Left renal pelvis (tissue), 4 donors: ENCODE measurements at places on chromosomes 2 and 18.

DNA sequence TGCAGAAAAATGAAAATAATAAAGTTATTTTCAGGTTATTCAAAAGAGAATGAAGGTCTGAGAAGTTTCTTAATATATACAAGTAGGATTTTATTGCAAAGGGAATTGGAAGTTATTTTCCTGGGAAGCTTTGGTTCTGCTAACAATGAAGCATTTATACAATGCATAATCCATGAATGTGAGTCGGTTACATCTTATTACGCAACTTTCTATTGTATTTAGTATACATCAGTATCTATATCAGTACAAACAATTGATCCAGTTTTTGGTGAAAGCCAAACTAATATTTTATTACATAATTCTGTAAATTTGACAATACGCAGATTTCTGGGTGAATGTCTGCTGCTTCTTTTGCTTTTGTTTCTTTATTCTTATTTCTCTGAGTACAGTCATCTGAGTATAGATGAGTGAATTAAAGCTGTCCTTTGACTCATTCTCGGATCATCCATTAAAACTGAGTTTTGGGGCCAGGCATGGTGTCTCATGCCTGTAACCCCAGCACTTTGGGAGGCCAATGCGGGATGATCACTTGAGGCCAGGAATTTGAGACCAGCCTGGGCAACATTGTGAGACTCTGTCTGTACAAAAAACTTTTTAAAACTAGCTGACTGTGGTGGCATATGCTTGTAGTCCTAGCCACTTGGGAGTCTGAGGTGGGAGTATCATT is 108.5 kb downstream of the SOCS6 start:
- no peak for DNase-seq

DNA sequence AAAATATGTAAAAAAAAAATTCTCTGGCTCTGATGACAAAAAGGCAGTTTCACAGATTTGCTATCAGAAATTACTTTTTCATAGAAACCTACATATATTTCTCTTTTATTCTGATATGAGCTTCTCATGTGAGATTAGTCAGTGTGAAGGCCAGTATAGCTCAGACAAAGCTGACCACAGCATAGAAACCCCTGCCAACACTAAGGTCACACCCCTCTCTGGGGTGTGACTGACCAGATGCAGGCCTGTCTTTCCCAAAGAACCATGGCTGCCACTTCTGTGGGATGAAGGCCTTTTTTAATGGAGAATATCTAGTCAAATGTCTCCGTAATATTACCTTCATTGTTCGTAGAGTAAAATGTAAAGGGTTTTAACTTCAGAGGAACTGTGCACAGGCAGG is 330.3 kb upstream of the KCNJ3 start:
- DNase-seq: no peak

DNA sequence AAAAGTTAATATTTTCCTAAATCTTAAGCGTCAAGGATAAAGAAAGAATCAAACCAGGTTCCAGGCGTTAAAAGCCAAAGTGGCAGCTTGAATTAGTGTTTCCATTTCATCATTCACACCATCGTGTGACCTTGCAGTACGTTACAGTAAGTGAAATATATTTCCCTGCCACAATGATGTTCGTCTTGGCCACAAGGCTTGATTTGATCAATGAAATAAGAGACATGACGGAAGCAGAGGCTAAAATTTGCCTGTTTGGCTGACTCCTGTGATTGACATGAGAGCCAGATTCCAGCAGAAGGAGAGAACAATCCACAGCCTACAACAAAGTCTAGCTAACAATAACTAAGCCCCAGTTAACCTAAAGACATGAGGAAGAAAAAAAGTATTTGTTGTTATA is 62.0 kb downstream of the ASXL2 start:
- DNase-seq: no peak

GRCh38 chr2:239685965-239686364 is 285.1 kb upstream of the HDAC4 start:
- no peak for DNase-seq

DNA sequence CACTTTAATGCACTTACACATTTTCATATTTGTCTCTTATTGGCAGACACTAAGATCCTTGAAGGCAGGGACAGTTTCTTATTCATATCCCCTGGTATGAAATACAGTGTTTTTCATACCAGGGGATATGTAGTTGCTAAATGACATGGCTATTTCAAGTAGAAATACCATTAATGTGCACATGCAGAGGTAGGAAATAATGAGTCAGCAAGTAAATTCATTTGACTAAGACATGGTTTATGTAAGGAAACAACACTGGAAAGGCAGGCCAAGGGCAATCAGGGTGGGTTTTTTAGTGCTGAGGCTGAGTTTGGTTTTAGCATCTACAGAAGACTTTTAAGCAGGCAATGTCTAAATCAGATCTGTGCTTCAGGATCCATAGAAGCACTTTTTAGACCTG is 155.9 kb downstream of the WDPCP start:
- no peak for DNase-seq

- peak; percentile 29 for DNase-seq
Measured at GRCh38 chr2:50347358-50348044, 684.4 kb downstream of the NRXN1 start.

GRCh38 chr2:241459520-241459919 is 48.9 kb downstream of the STK25 start:
- no peak for DNase-seq

GRCh38 chr2:164287056-164287455 is 334.2 kb downstream of the GRB14 start:
- no peak for DNase-seq

GRCh38 chr2:203122317-203122986 is 107.8 kb downstream of the NBEAL1 start:
- DNase-seq: no peak

GRCh38 chr2:108119492-108119891 is 120.3 kb upstream of the SULT1C3 start:
- DNase-seq: no peak

DNA sequence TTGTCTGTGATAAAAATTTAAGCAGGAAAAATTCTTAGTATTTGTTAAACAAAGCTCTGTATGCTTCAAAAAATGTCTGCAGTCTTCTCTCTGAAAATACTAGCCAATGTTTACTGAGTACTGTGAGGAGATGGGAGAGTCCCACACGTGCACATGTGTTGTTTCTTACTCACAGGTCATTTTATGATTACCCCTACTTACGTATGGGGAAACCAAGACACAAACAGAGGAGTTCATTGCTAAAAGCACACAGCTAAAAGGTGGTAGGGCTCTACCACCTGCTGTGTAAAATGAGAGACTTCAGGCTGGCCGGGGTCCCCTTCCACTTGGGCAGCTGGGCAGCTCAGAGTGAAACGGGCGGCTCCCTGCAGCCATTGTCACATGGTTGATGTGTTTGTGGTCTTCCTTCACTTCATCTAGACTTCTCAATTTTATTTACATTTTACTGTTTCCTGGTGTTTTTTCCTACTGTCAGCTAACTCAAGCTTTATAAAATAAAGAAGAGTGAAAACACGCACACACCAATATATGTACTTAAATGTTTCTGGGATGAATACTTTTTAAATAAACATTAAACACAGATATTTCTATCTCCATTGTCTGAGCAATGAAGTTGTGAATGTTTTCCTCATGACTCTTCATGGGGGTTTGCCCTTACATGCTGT is 71.2 kb downstream of the MBP start:
- no peak for DNase-seq
